ENCODE measurements at places on chromosomes 12 and 14. TPM values are rescaled to one million over a fixed set of nuclear protein-coding genes. Genes with fewer than 3 reads are reported as not detected.

- no peak overlapping the region for H3K4me3 ChIP-seq
- H3K27me3 ChIP-seq = no peaks in the 10 kb centered on the region
- H3K36me3 ChIP-seq = no peaks in the 10 kb centered on the region
- peaks cover 18% of the 10 kb centered on the region for H3K4me1 ChIP-seq
- H3K27ac ChIP-seq = no peak overlapping the region
- no peak for DNase-seq
Measured at GRCh38 chr14:32727832-32728231, 210.8 kb upstream of the NPAS3 start.

DNA sequence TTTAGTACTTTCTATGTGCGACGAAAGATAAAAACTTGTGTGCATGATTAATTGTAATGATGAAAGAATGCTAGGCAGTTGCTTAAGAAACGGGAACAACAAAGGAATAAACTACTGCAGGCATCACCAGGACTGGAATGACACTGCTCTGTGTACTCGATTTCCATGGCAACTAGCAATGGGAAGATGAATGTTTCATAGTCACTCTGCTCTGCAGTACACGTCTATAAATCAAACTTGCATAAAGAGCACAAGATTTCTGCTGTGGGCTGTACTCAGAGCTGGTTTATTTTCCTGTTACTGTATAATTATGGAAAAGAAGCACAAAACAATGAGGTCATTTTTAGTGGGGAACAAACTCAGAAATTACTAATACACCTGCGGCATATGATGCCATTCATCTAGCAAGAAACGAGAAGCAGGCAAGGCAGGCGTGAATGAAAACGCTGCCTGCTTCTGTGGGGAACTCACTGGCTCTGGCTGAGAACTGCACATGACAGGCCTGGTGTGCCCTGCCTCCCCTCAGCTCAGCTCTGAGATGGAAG lies 41.8 kb downstream of the EFCAB11 start:
- H3K4me1 ChIP-seq = peaks cover 51% of the 10 kb centered on the region
- no peak overlapping the region for H3K4me3 ChIP-seq
- no peak for DNase-seq
- no peaks in the 10 kb centered on the region for H3K36me3 ChIP-seq

DNA sequence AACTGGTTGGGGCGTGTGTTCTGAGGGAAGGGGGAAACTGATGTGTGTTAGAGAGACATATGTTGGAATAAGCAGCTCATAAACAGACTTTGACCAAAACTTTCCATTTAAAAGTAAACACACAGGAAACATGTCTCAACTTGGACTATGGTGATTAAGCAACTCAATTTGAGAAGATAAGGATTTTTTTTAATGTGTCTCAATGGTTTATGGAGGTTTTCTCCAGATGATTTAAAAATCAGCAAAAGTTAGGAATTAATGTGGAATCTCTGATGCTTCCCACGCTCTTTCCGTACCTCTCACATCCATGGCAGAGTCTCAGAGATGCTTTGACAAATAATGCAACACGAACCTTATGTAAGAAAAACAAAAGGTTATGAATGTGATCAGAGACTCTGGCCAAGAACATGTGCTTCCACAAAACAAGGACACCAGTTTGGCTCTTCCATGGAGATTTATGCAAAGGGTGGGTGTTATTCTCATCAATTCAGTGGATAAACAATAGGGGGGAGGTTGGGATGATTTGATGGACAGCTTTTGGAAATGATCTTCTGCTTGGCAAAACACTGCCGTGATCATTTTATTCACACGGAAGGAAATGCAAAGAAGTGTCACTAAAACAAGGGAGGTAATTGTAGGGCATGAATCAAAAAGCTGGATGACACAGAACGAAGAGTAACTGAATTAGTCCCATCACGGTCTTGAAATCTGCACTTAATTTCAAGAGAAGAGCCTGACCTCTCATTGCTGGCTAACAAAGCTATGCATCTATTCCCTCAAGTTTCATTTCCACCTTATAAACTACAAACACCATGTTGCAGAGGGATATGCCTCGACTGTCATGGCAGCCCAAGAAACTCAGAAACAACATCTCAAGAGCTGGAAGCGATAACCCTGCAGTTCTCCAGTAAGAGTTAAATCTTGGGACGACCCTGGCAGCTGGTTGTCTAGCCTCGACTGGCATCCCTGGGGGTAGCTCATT lies 76.5 kb downstream of the FOXN3 start:
- peaks cover 92% of the 10 kb centered on the region for H3K4me1 ChIP-seq
- H3K27me3 ChIP-seq = no peaks in the 10 kb centered on the region
- H3K27ac ChIP-seq = peak overlapping the region; percentile 82
- DNase-seq = no peak
- H3K36me3 ChIP-seq = peaks cover 19% of the 10 kb centered on the region
- H3K4me3 ChIP-seq = peak overlapping the region; percentile 20

DNA sequence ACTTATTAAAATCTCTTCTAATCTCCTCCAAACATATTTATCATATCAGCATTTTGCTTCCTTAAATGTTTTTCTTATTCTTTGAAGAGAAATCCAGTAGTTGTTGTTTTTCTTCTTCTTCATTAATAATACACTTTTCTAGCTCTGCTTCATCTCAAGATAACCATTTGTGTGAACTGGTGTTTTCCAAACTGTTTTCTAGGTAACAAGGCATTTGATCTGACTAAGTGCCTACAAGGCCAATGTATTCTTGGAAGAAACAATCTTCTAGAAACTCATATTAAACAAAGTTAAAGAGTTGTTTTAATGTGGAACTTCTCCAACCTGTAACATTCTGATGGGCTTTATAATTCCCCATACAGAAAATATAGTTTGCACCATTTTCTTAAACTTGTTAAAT lies 30.8 kb upstream of the IFNG start:
- no peak for DNase-seq
- no peak overlapping the region for H3K27ac ChIP-seq
- no peak overlapping the region for H3K4me3 ChIP-seq
- no peaks in the 10 kb centered on the region for H3K36me3 ChIP-seq
- H3K27me3 ChIP-seq = peaks cover 5% of the 10 kb centered on the region
- H3K4me1 ChIP-seq = no peaks in the 10 kb centered on the region

The KRT79 gene
- total RNA-seq = not detected

DNA sequence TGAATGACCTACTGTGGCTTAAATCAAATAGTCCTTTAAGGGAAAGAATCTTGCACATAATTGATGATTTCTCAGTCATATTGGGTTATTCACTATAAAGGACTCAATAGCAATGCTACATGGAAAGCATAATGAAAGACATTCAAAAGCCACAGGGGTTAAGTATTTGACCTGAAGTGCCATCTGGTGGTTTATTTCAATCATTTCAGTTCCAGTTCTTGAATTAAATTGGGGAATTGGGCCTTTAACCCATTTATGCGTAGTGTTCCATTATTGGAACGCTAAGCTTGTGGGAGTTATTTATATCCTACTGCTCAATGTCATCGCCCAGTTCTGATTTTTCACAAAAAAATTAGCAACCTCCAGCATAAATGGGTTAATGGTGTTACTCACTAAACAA lies 41.3 kb upstream of the C12orf71 start:
- no peak overlapping the region for H3K27ac ChIP-seq
- peaks cover 11% of the 10 kb centered on the region for H3K4me1 ChIP-seq
- DNase-seq = no peak
- H3K36me3 ChIP-seq = no peaks in the 10 kb centered on the region
- H3K4me3 ChIP-seq = no peak overlapping the region

DNA sequence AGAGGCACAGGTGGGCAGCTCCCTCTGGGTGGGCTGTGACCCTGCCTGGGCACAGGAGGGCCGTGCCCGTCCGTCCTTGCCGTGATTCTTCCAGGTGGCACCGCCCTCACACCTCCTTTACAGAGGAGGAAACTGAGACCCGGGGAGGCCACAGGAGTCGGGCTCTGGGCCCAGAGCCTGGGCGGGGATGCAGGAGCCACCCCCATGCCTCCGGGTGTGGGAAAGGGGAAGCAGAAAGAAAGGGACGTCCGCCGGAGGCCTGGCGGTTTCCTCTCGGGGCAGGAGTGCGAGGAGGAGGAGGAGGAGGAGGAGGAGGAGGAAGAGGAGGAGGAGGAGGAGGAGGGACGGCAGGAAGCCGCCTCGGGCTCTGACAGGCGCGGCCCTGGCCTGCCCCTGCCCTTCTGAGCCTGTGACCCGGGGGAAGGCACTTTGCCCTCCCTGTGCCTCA lies 23.0 kb downstream of the SH2B3 start:
- no peaks in the 10 kb centered on the region for H3K36me3 ChIP-seq
- H3K4me3 ChIP-seq = no peak overlapping the region
- no peak for DNase-seq
- no peak overlapping the region for H3K27ac ChIP-seq
- peaks cover 43% of the 10 kb centered on the region for H3K4me1 ChIP-seq

- H3K27ac ChIP-seq = peak overlapping the region; percentile 97
- peak overlapping the region; percentile 33 for H3K4me3 ChIP-seq
- DNase-seq = no peak
- peaks cover 75% of the 10 kb centered on the region for H3K4me1 ChIP-seq
Measured at GRCh38 chr12:11812241-11812585, 162.7 kb downstream of the ETV6 start.

- no peaks in the 10 kb centered on the region for H3K4me1 ChIP-seq
- no peak overlapping the region for H3K27ac ChIP-seq
- H3K27me3 ChIP-seq = no peaks in the 10 kb centered on the region
- no peak for DNase-seq
- H3K4me3 ChIP-seq = no peak overlapping the region
Measured at GRCh38 chr12:130961921-130962451, 8.3 kb downstream of the ADGRD1 start.

GRCh38 chr12:28110329-28110728 lies 79.9 kb upstream of the CCDC91 start:
- no peaks in the 10 kb centered on the region for H3K36me3 ChIP-seq
- H3K4me3 ChIP-seq = no peak overlapping the region
- H3K27ac ChIP-seq = no peak overlapping the region
- H3K27me3 ChIP-seq = no peaks in the 10 kb centered on the region
- H3K4me1 ChIP-seq = no peaks in the 10 kb centered on the region

DNA sequence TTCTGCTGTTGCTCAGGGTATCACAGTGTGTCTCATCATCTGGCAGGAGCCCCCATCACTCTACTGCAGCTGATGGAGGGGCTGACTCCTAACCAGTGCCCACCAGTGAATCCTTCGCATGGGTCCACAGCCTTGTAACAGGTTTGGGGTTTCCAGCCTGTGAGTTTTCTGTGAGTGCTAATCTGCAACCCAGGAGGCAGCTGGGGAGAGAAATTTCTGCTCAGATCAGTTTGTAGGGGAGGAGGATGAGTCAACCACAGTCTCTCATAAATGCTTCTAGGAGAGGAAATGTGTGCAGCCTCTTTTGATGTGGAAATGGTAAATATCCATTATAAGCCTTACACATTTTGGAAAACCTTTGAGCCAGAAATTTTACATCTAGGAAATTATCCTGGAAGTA lies 871.3 kb downstream of the AACS start:
- no peak for DNase-seq
- peaks cover 7% of the 10 kb centered on the region for H3K27me3 ChIP-seq
- H3K4me3 ChIP-seq = no peak overlapping the region
- no peaks in the 10 kb centered on the region for H3K4me1 ChIP-seq
- H3K27ac ChIP-seq = no peak overlapping the region

GRCh38 chr12:41310367-41310766 lies 122.2 kb downstream of the PDZRN4 start:
- no peak overlapping the region for H3K4me3 ChIP-seq
- H3K36me3 ChIP-seq = no peaks in the 10 kb centered on the region
- no peaks in the 10 kb centered on the region for H3K27me3 ChIP-seq
- H3K27ac ChIP-seq = no peak overlapping the region
- H3K4me1 ChIP-seq = no peaks in the 10 kb centered on the region

The MMP14 gene
- 83.9 TPM for total RNA-seq

GRCh38 chr12:118288174-118288573 lies 84.5 kb downstream of the TAOK3 start:
- H3K27me3 ChIP-seq = no peaks in the 10 kb centered on the region
- H3K27ac ChIP-seq = no peak overlapping the region
- no peaks in the 10 kb centered on the region for H3K36me3 ChIP-seq
- no peak overlapping the region for H3K4me3 ChIP-seq
- no peak for DNase-seq

DNA sequence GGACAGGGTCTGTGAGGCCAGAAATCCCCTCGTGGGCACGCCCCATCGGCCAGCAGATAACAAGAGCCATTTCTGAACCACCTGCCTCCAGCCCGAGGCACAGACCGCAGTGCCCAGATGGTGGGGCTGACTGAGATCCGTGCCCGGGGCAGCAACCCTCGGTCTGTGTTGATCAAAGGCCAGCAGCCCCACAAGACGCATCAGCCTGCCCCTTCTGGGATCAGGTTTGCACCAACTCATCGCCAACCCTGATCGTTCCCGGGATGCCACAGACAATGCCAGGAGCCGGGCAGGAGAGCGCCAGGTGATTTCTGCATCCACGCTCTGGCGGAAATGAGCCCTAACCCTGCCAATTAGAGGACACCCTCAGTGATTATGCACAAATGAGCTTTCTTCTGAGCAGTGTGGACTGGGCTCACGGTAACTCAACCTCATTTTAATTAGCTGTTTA lies 64.5 kb downstream of the TESC start:
- no peaks in the 10 kb centered on the region for H3K36me3 ChIP-seq
- H3K27me3 ChIP-seq = no peaks in the 10 kb centered on the region
- DNase-seq = no peak
- no peak overlapping the region for H3K27ac ChIP-seq
- peaks cover 23% of the 10 kb centered on the region for H3K4me1 ChIP-seq

The PDE3A gene
- 2.3 TPM for total RNA-seq

GRCh38 chr14:75126679-75127473 lies at the start of gene NEK9:
TSS of gene NEK9 (minus strand) at chr14:75127048. CDS start at chr14:75126921, 127 bp downstream.
- peak within 1 kb of the TSS; percentile 87 for H3K4me3 ChIP-seq
- H3K27ac ChIP-seq = peak within 1 kb of the TSS; percentile 86
- H3K4me1 ChIP-seq = peaks cover 18% of the 10 kb centered on the region
- H3K27me3 ChIP-seq = no peaks in the 10 kb centered on the region
- peak; percentile 81 for DNase-seq

DNA sequence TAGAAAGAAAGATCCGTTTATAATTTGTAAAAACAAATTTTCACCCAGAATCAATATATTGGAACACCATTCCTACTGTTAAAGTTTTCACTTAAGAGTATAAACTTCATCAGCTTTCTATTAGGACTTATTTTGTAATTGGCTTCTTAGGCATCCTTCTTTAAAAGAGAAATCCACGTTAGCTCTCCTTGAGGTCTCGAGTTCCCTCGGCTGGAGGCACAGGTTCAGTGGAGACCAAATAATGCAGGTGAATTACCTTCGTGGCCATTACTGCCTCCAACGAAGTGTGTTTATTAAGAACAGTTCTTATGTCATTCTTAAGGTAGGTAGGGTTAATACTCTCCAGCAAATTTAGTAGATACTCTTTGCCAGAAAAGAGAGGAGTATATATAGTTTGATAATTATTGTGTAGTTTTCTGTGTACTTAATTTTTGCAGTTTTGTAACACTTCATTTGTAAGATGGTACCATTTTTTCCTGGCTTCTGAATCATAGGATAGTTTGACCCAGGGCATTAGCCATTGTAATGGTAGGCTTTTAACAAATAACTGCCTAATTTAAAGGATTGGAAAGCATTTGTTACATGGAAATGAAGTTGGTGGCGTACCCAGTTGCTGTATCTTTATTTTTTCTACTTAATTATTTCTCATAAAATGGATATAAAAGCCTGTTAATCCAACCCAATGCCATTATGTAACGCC lies 2.2 kb downstream of the CALM1 start:
- H3K4me1 ChIP-seq = peaks cover 26% of the 10 kb centered on the region
- peak overlapping the region; percentile 77 for H3K27ac ChIP-seq
- peaks cover 45% of the 10 kb centered on the region for H3K36me3 ChIP-seq
- DNase-seq = no peak
- peaks cover 4% of the 10 kb centered on the region for H3K27me3 ChIP-seq

Data from WTC11 (cell line).